ENCODE measurements at places on chromosomes 7 and 10.
A peak's percentile ranks its signal among the peaks of the same experiment; 100 is the strongest.

DNA sequence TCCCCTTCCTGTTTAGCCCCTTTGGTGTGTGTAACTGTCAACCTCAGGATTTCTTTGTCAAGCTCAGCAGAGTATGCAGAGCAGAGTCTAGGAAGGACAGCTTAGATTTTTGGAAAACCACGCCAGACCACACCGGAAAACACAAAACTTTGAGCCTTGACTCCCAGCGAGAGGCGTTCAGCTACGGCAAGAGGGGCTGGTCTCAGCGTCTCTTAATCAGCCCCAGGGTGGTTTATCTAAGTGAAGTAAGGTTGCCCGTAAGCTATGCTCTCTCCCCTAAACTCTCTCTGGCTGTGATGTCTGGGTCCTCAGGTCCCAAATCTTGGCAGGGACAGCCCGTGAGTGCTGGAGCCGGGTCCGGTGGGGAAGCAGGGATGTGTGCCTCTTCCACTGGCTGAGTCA, 230.9 kb downstream of the KLF6 start:
- DNase-seq = no peak

- no peak for DNase-seq
These were observed 387.2 kb downstream of the TCERG1L start for GRCh38 chr10:130924138-130924819.

- peak; percentile 24 for DNase-seq
These were observed 35.3 kb downstream of the CDC14C start for GRCh38 chr7:48959676-48960075.

DNA sequence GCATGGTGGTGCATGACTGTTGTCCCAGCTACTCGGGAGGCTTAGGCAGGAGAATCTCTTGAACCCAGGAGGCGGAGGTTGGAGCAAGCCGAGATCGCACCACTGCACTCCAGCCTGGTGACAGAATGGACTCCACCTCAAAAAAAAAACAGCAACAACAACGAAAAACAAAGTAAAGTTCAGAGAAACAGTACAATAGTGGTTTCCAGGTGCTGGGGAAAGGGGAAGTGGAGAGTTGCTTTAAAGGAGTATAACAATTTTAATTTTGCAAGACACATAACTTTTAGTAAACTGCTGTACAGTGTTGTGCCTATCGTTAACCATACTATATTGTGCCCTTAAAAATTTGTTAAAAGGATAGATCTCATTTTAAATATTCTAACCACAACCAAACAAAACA, 662.7 kb upstream of the POT1 start:
- no peak for DNase-seq

GRCh38 chr7:98656899-98657298, 39.8 kb downstream of the NPTX2 start:
- DNase-seq = no peak

DNA sequence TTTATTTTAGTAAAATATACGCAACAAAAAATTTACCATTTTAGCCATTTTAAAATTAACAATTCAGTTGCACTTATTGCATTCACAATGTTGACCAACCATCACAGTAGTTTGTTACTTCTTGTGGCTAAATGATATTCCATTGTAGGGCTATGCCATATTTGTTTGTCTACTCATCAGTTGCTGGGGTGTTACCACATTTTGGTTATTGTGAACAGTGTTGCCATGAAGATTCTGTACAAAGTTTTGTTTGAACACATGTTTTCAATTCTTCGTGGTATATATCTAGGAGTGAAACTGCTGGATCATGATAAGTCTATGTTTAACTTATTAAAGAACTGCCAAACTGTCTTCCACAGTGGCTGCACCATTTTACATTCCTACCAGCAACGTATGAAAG, 46.3 kb upstream of the ZNF365 start:
- no peak for DNase-seq

DNA sequence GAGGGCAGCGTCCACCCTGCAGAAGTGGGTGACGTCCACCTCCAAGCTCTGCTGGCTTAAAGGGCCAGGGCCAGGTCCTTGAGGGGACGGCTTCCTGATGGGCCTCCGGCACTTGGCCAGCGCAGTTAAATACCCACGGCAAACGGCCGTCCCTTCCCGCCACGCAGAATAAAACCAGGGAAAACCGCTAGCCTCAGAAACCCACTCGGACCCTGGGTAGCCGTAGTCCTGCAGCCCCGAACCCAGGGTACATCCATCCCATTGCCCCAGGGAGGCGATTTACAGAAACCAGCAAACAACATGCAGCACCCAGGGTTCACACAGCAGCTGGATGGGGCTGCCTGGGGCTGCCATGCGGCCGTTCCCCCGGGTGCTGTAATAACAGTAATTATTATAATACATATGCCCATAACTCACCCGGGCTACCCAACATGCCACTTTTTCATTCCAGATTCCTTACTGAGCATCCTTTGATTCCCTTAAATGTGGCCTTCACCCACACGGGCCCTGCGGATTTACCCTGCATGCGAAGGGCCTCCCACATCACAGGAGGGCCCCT, 81.5 kb upstream of the PDGFA start:
- no peak for DNase-seq

DNA sequence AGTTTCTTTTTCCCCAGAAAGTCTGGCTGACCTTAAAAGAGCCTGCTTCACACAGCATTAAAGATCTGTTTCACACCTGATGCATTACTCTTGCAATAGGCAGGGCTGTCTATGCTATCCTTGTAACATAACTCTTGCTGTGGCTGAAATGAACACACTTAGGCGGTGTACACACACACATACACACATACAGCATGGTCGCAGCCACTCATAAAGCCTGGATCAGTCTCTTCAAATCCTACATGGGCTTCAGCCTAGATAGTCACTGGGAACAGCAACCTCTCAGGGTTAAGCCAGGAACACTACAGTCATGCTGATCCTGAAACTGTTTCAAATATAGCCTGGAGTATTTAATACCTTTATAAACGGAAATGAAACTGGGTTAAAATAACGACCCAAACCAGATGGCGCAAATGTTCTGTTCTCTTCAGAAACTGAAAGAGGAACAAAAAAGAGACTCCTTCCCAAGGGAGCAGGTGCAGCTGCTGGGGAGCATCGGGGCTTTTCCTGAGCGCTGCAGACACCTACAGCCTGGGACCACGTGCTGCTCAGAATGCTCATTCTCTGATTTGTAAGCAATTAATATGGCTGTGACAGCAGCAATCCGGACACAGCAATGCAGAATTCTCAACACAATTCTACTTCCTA, 61.0 kb upstream of the SFMBT2 start:
- DNase-seq = no peak

DNA sequence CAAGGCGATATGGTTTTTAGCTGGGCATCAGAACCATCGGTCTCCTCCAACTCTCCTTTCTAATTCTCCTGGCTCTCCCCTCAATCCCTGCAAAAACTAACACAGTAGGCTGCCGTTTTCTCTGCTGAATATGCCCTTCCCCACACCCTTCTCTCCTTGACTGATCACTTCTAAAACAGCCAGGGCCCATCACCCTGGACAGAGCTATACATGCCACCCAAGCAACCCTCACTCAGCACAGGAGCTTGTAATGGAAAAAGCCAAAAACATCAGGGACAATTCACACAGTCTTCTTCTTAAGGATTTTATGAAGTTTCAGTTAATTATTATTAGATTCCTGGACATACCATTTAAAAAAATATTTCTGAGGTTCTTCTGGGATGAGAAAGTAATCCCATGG, 61.5 kb downstream of the PIK3AP1 start:
- no peak for DNase-seq

DNA sequence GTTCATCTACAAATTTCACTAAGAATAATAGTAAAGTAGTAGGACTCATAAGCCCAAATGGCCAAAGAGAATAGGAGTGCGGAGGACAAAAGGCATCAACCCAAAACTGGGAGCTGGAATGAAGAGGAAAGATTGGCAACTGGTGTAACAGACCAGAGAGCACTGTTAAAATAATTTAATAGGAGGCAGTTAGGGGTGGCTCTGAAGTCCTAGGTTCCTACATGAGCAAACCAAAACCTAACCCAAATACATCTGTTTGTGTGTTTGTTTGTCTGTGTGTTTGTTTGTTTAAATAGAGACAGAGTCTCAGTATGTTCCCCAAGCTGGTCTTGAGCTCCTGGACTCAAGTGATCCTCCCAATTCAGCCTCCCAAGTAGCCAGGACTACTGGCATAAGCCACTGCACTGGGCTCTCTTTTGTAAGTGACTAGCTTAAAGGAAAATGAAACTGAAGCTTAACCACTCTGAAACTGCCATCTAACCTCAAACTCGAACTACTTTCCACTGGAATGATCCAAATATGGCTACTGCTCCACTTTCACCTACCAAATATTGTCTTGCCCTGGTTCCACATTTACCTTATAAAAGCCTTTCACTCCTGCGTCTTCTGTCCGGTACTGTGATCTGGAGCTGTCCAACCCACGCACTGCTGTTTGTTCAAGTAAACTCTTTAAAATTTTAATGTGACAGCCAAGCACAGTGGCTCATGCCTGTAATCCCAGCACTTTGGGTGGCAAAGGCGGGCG, 94.9 kb downstream of the AKR1D1 start:
- no peak for DNase-seq

GRCh38 chr10:6274484-6274883, 71.8 kb downstream of the PFKFB3 start:
- DNase-seq = no peak

- DNase-seq = no peak
These were observed 64.6 kb downstream of the WDR37 start for GRCh38 chr10:1120801-1121211.

- DNase-seq = no peak
These were observed 94.4 kb downstream of the ADRA2A start for GRCh38 chr10:111171183-111171582.

DNA sequence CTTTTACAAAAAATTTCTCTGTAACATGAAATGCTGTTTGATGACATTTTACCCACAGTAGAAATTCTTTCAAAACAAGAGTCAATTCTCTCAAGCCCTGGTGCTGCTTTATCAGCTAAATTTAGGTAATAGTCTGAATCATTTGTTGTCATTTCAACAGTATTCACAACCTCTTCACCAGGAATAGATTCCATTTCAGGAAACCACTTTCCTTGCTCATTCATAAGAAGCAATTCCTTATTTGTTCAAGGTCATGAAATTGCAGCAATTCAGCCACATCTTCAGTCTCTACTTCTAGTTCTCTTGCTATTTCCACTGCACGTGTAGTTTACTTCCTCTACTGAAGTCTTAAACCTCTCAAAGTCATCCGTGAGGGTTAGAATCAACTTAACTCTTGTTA, 14.1 kb downstream of the STAG3 start:
- no peak for DNase-seq

- DNase-seq = peak; percentile 84
These were observed 81.9 kb upstream of the C1GALT1 start for GRCh38 chr7:7100432-7100849.

- DNase-seq = peak; percentile 53
These were observed 112.0 kb downstream of the TRRAP start for GRCh38 chr7:98990356-98990755.

DNA sequence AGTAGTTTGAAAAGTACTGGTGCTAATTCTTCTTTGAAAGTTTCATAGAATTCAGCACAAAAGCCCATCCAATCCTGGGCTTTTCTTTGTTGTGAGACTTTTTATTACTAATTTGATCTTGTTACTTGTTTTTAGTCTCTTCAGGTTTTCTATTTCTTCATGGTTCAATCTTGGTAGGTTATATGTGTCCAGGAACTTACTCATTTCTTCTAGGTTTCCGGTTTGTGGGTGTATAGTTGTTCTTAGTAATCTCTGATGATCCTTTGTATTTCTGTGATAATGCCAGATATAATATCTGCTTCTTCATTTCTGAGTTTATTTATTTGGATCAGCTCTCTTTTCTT, 147.5 kb downstream of the RTKN2 start:
- DNase-seq = no peak

- no peak for DNase-seq
These were observed 13.9 kb downstream of the HECTD2 start for GRCh38 chr10:91424016-91424415.

- no peak for DNase-seq
These were observed 181.7 kb downstream of the PLXNA4 start for GRCh38 chr7:132394283-132395198.

DNA sequence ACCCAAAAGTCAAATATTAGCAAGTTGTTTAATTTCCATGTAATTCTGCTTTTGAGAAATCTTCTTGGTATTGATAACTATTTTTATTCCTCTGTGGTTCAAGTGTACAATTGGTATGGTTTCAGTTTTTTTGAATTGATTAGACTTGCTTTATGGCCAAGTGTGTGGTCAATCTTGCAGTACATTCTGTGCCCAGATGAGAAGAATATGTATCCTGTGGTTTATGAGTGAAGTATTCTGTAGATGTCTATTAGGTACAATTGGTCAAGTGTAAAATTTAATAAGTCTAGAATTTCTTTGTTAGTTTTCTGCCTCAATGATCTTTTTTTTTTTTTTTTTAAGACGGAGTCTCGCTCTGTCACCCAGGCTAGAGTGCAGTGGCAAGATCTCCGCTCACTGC, 36.6 kb upstream of the C7orf33 start:
- no peak for DNase-seq

DNA sequence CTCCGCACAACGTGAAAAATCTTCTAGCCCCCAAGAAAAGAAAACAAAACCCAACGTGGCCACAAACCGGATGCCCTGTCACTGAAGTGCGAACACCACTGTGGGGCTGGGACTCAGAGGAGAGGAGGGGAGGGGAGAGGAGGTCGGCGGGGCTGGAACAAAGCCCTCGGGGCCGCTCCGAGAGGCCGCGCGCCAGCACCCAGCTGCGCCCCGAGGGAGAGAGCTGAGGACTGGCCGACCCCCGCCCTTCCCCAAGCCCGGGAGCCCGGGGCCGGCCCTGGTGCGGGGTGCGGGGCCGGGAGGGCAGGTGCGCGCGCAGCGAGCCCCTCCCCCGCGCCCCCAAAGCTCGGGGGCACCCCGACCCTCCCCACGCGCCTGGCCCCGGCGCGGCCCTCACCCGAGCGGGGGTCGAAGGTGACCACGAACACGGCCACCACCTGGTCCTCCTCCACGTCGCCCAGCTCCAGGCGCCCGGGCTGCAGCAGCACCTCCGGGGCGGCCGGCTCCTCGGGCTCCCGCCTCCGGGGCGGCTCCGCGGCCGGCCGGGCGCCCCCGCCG, 398 bp downstream of the DENND11 start:
- DNase-seq = peak; percentile 44

- no peak for DNase-seq
These were observed 24.5 kb downstream of the RAPGEF5 start for GRCh38 chr7:22332461-22332870.

DNA sequence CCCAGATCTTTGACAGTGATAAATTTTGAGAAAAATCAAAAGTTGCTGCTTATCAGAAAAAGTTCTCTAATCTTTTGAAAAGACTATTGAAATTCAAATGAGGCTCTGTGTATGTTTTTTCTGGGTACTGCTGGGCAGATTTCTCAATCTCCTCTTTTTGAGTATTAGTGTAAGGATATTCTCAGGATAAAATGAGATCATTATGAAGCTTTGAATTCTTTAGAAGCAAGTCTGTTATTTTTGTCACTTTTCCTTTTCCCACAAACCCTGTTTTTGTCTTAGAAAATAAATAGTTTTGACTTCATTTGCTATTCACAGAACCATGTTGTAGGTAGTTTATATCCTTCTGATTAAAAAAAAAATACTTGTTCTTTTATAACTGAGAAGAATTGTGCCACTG, 7.9 kb downstream of the STAM start:
- DNase-seq = no peak

- no peak for DNase-seq
These were observed 89.4 kb upstream of the MTPN start for GRCh38 chr7:136066304-136067143.

Data from NCI-H1105 (cell line).